ENCODE measurements at places on chromosomes 13 and 19.

- DNase-seq = no peak
These were observed 13.2 kb upstream of the ADGRE5 start for GRCh38 chr19:14368011-14368513.

DNA sequence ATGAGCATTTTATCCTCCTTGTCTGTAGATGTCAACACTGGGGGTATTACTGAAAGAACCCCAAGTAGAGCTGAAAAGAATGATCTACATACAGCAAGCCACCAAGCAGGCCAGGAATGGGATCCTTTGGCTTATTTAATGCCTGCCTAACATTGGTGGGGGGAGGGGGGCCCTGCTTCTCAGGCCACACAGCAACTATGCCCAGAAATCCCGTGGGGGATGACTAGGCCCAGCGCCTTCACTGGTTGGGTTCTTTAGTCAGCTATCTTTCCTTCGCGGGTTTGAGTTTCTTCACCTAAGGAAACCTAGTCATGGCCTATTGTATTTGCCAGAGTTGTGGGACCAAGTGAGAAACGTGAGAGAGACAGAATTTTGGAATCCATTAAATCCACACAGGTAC lies 80.5 kb downstream of the CCNA1 start:
- no peak for DNase-seq

DNA sequence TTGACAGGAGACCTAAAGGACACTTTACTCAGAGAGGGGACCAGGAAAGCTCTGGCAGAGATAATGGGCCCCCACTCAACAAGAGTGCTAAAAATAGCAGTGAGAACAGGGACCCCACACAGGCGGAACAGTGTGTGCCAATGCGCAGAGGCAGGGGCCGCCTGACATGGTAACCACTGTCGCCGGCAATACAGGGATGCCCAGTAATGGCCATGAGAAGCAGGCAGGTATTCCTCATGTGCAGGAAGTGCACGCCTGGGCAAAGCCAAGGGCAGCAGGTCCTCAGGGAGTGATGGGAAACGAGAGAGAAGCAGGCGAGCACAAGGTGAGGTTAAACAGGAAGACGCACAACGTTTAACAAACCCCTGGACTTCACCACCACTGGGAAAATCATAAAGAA lies 757.1 kb downstream of the LIG4 start:
- DNase-seq = peak; percentile 10

- DNase-seq = no peak
These were observed 25.4 kb downstream of the PCDH9 start for GRCh38 chr13:67204764-67205163.

DNA sequence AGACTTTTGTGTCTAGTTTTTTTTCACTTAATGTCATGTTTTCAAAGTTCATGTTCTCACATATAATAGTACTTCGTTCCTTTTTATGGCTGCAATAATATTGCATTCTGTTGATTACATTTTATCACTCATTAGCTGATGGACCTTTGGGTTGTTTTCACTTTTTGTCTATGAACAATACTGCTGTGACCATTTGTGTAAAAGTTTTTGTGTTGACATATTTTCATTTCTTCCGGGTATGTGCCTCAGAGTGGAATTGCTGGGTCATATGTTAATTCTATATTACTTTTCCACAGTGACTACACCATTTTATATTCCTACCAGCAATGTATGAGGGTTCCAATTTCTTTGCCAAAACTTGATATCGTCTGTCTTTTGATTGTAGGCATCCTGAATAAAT lies 85.8 kb upstream of the MLNR start:
- DNase-seq = no peak

DNA sequence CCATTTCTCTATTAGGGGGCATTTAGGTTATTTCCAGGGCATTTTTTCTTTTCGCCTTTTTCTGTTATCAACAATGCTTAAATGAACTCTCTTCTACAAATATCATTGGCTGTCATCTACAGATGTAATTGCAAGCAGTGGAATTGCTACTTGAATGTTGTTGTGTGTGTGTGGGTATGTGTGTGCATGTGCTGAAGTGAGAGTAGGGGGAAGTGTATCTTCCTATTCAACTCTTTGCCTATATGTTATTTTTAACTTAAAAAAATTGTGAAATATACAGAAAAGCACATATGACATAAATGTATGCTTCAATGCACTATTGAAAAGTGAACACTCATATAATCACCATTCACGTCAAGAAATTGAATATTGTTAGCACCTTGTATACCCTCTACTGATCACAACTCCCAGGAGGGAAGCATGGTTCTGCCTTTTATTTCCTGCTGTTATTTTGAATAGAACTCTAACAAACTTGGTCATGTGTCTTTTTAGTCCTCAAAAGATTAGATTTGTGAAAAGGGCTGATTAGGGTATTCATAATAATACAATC lies 24.7 kb downstream of the WDFY2 start:
- no peak for DNase-seq

- no peak for DNase-seq
These were observed 16.6 kb upstream of the EPHX3 start for GRCh38 chr19:15248648-15249527.

DNA sequence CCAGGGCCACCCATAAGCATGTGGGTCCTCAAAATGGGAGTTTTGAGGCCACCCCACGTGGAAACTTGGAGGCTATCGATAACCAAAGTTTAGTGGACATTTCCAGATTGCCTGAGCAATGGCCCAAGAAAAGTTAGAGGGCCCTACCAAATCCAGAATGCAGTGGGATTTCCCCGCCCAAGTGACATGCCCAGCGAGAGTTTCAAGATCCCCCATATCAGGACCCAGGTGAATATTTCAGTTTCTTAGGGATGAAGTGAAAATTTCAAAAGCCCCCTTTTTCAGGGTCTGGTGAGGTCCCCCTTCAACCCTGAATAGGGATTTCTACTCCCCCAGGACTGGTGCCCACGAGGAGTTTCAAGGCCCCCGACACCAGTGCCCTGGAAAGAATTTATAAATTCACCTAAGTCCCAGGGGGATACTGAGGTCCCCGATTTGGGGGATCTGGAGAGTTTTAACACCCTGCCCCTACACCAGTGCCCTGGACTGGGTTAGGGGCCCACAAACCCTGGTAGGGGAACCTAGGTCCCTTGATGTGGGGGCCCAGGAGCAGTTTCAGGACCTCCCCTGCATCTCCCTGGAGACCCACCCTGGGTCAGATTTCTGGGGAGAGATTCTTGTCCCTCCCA lies 695 bp downstream of the BST2 start:
- no peak for DNase-seq

GRCh38 chr13:109454167-109454917 lies 332.0 kb downstream of the IRS2 start:
- no peak for DNase-seq

DNA sequence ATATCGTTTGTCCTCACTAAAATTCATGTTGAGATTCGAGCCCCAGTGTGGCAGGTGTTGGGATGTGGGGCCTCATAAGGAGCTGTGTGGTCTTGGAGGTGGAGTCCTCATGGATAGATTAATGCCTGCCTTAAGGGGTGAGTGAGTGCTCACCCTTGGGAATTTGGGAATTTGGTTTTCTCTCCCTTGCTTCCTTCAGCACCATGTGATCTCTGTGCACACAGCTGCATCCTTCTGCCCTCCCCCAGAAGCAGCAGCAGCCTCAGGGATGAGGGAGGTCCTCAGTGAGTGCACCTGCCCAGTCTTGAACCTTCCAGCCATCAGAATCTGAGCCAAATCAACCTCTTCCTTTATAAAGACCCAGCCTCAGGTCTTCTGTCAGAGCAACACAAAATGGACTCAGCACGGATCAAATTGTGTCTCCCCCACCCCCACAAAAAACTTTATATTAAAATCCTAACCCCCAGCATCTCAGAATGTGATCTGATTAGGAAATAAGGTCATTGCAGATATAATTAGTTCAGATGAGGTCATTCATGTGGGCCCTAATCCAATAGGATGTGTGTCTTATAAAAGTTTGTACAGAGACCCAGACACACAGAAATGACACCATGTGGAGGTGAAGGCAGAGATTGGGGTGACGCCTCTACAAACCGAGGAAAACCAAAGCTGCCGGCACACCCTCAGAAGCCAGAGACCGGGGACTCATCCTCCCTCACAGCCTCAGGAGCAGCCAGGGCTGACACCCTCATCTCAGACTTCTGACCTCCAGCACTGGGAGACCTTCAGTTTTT lies 12.9 kb downstream of the CYTH2 start:
- peak; percentile 36 for DNase-seq

GRCh38 chr13:51786425-51787265 lies 17.3 kb downstream of the DHRS12 start:
- no peak for DNase-seq

GRCh38 chr19:41746593-41747227 lies 8.6 kb upstream of the CEACAM6 start:
- peak; percentile 93 for DNase-seq

GRCh38 chr13:35025314-35025713 lies 83.2 kb downstream of the NBEA start:
- peak; percentile 82 for DNase-seq

- no peak for DNase-seq
These were observed 39.3 kb upstream of the TCF3 start for GRCh38 chr19:1691589-1692290.

DNA sequence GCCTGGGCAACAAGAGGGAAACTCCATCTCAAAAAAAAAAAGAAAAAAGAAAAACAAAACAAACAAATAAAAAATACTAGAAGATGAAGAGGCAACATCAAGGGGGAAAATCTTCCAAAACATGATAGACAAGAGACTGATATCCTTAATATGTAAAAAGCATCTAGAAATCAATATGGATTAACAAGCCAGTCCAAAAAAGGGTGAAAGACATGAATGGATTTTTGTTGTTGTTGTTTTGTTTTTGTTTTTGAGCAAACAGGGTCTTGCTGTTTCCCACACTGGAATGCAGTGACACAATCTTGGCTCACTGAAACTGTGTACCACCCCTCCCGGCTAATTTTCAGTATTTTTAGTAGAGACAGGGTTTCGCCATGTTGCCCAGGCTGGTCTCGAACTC lies 4.0 kb upstream of the TINCR start:
- no peak for DNase-seq

DNA sequence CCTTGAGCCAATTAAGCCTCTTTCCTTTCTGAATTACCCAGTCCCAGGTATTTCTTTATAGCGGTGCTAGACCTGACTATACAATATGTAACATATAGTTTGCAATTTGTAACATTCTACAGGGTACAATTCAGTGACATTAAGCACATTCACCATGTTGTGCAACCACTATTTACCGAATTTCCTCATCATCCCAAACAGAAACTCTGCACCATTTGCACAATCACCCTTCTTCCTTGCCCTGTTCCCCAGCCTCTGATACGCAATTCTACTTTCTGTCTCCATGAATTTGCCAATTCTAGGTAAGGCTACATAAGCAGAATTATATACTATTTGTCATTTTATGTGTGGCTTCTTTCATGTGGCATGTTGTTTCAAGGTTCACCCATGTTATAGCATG lies 13.7 kb upstream of the SIGLEC10 start:
- DNase-seq = no peak

DNA sequence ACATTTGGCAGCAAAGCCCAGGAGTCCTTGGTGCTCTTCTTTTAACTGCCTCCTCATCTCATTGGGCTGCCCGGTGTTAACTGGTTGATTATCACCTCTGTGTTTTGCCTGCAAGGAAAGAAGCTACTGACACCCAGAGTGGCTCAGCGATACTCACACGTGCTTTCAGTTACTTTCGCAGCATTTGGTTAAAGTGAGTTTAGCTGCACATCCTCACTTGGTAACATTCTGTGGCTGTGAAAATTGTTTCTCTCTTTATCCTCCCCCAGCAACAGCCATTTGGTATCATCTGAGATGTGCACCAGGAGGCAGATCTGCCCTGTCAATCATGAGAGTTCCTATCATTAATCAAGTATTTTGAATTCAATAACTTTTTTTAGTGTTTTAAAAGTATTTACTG lies 44.6 kb upstream of the GPR183 start:
- DNase-seq = no peak

DNA sequence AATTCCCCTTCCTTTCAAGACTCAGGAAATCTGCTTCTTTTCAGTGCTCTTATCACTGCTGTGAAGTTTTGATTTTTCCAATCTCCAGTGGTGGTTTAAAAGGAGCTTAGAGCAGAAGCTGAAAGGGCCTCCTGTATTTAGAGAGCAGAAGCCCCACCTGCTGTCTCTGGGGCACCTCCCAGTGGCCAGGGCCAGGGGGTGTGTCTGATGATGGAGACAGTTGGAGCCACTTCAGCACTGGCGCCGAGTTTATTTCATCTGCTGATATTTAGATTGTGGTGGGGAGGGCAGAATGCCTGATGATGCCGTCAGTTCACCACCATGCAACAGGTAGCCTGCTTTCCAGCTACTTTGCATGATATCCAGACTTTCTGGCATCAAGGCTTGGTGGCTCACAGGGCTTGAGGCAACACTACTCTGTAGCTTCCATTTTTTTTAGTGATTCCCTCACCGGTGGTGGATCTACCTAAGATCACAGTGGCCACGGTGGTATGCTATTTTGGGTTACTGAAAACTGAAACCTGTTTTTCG lies 371.9 kb downstream of the KCNRG start:
- peak; percentile 47 for DNase-seq

DNA sequence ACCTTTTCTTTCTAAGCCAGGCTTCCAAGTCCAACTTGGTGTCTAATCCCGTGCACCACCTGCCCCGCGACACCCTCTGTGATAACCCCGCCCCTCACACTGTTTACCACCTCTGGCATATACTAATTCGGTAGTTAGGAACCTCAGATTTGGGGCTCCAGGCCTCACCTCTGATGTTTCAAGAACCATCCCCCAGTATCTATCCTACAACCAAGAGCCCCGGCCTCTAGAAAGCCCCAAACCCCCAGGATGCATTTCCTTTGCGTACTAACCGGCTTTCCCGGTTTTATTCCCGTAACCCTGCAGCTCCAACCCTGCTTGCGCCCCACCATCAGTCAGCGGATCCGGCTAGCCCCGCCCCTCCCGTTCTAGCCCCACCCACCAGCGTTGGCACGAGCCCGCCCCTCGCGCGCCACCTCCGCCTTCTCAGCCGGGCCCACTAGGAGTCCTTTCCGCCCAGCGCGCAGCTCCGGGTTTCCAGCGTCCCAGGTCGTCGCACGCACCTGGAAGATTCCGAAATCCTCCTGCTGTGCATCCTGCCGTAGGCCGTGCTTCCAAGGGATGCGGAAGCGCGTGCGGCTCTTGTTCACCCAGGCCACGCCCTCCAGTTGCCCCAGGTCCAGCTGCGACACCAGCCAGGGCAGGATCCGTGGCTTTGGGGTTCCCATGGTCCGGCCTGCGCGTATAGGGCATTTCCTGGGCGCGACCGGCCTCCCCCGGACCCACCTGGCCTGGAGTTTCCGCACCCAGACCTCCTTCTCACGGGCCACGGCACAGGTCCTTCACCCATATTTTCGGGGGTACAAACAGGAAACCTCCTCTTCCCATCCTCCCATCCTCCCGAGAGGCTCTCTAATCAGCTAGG lies 1.3 kb downstream of the IRF3 start:
- DNase-seq = peak; percentile 97

- DNase-seq = peak; percentile 26
These were observed 367.4 kb downstream of the SPRY2 start for GRCh38 chr13:79973533-79973963.

Data from DMS53 (cell line).